Activated CD8-positive, alpha-beta memory T cell treated with anti-CD3 and anti-CD28 coated beads for 4 hours (primary cell): ENCODE measurements at places on chromosomes 16 and 17.

DNA sequence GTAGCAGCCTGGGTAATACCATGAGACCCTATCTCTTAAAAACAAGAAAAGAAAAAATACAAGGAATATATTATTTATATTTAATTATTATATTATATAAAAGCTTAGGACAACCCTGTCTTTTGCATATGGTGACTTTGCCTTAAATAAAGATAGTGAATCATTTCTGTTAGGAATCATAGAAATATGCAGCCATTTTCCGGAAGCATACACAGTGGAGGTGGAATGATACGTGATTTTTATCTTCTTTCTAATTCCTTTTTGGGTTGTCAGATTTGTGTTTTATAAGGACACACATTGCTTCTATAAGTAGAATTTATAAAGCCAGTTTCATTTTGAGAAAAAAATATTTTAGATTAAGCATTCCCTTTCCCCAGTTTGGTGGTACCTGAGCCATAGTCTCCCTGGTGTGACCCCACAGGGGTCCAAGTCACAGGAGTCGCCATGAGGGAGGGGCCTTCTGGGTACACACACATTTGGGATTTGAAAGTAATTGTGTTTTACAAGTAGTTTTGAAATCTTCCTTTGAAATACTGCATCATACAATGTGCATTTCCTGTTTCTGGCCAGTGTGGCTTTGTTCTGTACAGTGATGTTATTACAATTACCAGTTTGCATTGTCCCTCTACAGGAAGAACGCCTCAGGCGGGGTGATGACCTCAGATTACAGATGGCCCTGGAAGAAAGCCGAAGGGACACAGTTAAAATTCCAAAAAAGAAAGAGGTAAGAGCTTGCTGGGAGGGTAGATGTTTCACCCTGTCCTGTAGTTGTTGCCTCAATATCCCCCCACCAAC is 50.9 kb downstream of the B9D1 start:
- no peak for DNase-seq

GRCh38 chr16:11254913-11255736 is 879 bp downstream of the SOCS1 start:
- DNase-seq = no peak

- no peak for DNase-seq
Measured at GRCh38 chr17:62673614-62674362, 46.3 kb downstream of the MRC2 start.

- no peak for DNase-seq
Measured at GRCh38 chr16:88651276-88651988, 579 bp upstream of the CYBA start.

DNA sequence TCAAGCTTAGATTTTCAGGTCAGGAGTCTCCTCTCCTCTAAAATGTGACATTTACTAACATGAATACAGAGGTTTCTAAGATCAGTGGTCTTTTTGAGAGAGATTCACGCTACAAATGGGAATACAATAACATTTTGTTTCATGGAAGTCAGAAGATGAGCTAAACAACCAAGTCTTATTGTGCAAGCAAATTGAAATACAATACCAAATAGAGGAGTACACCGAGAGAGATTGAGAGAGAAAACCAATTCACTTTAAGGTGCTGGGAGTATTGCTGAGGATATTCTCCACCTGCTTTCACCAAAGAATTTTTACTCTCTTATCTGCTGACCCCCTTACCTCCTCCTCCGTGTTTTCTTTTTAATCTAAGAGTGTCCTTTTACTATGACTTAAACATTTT is 11.5 kb downstream of the VEZF1 start:
- no peak for DNase-seq

DNA sequence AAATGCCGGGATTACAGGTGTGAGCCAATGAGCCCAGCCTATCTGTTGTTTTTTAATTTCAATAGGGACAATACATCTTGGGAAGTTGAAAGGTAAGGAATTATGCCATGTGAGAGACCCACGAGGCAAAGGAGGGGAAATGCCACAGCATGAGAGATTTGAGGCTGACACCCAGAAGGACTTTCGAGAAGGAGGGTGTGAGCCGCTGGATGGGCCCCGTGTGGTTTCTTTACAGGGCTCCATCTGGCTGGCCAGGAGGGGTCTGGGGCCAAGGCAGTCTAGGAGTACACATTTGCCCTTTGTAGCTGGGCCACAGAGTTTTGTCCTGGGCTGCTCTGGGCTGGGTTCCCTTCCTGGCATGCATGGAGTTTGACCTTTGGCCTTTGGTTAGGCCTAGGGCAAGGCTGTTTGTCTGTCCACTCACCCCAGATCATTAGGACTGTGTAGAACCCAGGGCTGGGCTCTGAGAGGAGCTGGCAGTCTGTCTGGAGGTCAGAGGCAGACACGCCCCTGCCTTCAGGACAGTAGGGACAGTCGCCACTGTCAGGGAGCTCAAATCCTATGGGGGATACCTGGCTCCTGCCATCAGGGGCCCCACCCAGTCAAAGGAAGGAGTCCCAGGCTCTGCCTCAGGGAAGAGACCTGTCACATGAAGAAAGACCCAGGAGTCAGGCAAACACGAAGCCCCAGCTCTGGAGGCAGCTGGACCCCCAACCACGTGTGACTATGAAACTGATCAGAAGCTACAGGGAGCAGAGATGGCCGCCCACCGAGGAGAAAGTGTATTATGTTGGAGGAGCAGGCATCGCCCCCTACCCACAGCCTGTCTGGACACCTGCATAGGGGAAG is 24.2 kb upstream of the NXPH3 start:
- no peak for DNase-seq

DNA sequence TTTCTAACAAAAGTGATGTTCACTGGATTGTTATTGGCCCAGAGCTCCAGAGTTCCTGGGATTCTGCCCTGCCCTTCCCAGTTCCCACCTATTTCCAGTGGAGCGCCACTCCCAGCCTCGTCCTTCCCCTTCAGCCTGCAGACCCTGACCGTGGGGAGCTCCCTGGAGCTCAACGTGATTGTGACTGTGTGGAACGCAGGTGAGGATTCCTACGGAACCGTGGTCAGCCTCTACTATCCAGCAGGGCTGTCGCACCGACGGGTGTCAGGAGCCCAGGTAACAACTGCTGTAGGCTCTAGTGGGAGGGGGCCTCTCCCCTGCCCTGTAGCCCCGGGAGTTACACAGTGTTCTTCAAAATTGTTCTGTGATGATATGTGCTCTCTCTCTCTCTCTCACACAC is 11.8 kb downstream of the COX6A2 start:
- DNase-seq = no peak

GRCh38 chr17:16926061-16926511 is 45.8 kb downstream of the TNFRSF13B start:
- DNase-seq = no peak

DNA sequence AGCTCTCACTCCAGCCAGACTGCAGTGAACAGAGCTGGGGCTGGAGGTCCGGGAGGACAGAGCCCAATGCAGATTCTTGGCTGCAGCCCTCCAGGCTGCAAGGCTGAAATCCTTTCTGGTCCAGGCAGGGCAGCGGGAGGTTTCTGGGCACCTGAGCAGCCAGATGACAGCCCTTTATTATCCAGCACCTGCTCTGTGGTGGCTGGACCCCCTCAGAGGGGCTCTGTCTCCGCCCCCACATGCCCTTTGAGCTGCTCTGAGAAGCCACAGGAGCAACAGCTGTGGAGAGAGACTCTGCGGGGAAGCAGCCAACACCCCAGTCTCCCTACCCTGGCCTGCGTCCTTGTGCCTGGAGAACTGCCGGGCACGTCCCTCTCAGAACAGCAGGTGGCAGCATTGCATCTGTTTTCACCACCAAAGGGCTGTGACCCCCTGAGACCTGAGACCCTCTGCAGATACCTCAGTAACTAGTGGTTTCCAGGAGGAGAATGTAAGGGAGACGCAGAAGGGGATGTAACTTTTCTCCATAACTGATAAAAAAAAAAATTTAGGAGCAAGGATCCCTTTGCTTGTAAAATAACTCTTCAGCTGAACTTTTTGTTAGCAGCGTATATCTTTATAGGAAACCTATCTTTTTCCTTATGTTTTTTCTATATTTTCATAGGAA is 3.7 kb upstream of the CNP start:
- peak; percentile 48 for DNase-seq

GRCh38 chr16:62254847-62255246 is 218.6 kb upstream of the CDH8 start:
- DNase-seq = no peak

- DNase-seq = no peak
Measured at GRCh38 chr16:69709456-69710084, 16.8 kb downstream of the NQO1 start.

- DNase-seq = no peak
Measured at GRCh38 chr16:83887080-83887479, 11.8 kb upstream of the MLYCD start.

DNA sequence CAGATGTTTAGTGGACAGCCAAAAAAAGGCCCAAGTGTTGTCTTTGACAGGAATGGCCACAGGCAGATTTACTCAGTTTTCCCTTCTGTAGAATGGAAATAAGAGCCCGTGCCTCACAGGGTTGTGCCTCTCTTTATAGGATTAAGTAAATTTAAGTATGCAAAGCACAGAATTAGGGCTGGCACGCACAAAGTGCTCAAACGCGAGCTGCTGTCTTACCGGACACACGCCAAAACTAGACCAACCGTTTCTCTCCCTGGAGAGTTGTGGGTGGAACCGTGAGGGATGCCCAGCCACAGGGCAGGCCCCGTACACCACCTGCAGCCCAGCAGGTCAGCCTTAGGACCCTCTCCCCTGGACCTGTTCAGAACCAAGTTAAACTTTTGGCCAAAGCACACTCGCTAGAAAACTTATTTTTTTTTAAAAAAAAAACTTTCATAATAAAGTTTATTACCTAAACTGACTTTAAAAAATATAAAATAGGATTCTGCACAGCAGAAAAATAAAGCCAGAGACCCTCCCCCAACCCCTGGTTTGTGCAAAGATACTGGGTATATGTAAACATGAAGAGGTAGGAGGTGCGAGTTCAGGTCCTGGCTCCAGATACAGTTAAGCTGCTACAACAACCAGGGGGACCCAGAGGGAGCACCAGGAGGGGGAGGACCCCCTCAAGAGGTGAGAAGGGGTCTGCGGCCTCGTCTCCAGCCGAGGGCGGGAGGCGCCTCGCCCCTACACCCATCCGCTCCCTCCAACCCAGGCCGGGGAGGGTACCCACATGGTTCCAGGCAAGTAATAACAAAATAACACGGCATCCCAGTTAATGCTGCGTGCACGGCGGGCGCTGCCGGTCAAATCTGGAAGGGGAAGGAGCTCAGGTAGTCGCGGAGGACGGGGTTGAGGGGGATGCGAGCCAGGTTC is 1.8 kb downstream of the SOCS1 start:
- DNase-seq = no peak

DNA sequence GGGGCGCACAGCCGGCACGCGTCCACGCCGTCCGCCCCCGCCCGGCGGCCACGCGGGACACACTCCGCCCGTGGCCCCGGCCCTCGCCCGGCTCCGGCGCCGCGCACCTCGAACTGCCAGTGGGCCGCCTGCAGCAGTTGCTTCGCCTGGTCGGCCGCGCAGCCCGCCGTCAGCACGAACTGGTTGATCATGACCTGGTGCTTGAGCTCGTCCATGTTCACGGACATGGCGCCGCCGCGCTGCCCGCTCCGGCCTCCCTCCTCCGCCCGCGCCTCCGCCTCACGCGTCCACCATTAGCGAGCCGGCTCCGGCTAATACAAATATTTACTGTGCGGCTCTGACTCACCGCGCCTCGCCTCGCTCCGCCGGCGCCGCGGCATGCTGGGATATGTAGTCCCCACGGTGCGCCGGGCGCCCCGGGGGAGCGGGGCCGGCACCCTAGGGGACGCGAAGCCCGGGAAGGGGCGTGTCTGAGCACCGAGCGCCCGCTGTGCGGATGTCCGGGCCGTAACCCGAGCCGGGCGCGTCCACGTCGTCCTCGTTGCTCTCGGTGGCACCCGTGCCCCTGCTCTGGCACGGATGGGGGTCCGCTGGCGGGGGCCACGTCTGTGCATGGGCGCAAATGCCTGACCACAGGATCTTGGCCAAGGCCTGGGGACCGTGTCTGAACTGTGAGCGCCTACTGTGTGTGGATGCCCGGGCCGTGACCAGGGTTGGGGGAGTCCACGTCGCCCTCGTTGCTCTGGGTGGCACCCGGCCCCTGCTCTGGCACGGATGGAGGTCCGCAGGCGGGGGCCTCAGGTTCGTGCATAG is at the start of gene UBALD1:
Gene UBALD1, minus strand, starts transcription at position 318 of the 813 bp plus-strand sequence. Its CDS starts 91 bp downstream, at position 227.
- DNase-seq = peak; percentile 62

DNA sequence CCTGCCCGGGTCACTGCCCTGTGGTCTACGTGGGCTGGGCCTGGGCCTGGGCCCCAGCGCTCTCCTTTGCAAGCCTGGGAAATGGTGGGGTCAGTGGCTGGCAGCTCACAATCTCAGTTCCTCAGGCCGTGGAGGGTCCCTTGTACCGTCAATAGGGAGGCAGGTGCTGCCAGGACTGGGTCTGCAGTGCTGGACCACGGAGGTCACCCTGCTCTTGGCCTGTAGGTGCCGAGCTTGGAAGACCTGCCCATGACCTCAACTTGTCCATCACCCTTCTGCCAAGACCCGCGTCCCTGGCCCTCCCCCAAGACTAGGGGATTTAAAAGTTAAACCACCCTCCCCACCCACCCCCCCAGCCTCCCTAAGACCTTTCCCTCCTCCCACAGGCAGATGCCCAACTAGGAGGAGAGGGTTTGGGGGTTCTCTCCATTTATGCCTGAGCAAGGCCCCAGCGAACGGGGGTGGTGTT is 2.5 kb downstream of the TBX2 start:
- DNase-seq = no peak

DNA sequence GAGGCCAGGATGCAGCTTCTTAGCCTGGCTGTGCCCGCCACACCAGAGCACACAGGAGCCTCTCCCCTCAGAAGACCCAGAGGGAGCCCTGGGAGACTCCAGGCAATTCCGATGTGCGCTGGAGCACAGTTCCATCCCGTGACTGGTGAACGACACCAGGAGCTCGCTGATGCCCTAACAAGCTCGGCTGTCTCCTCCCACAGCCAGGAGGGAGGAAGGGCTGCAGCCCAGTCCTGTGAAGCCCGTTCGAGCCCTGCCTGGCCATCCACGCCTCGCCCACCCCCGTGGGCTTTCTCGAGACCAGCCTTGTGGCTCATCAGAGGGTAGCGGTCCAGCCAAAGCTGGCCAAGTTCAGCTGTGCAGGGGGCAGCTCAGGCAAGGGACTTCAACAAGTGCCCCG is 21.8 kb upstream of the RASD1 start:
- no peak for DNase-seq

DNA sequence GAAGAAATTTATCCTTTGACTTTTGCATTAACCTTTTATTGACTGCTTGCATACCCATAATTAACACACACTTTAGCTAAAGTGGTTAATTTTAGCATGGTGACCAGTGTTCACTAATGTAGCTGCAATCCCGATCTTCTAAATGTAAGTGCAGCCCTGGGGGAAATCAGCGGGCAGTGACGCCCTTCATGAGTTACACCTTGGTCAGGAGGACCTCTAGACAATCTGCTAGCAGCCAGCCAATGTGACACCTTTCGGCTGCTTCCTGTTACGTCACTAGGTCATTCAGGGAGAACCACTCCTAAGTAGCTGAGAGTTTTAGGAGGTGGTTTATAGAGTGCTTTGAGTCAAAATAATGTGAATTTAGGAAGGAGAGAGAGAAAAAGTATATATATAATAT is 180.5 kb downstream of the IRX3 start:
- no peak for DNase-seq

DNA sequence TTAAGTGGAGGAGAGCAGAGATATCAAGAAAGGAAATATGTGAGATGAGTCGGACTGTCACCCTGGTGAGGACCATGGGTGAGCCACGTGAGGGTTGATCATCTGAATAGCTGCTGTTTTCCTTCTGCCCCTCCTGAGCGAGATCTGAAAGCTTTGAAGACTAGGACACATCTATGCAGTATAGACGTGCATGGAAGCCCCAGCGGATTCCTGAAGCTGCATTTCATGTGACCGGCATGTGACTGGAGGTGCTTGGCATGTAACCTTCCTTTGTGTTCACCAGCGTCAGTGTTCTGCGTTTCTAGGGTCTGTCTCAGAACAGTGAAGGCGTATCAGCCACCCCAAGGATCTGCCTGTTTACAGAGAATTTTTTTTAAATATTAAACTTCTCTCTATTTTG is 75.1 kb downstream of the MSI2 start:
- DNase-seq = no peak
